ENCODE measurements at places on chromosomes 5 and 9.

DNA sequence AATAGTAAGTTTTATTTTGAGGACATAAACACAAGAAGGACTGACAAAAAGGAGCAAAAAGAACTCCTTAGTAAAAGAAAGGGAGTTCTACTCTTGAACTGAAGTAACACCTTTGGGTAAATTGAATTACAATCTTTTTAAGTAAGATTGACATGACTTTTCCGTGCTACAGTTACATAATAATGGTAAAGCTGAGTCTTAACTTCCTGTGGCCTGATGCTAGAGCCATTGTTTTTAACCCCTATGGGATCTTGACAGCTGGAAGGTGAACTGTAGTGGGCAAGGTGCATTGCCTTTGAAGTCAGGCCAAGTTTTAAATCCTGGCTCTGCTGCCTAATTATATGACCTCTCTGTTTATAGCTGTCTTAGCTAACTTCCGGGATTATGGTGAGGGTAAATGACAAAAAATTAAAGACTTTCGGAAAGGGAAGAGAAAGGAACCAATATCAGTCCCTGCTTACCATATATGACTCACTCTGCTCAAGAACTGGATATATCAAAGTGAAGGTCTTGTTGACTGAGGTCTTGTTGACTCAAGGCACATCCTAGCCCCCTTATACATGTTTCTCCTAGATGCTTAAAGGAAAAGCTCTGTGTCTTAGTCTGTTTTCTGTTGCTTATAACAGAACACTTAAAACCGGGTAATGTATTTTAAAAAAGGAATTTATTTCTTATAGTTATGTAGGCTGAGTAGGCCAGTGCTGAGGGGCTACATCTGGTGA lies 6.8 kb downstream of the HSD17B4 start:
- DNase-seq, result no peak

DNA sequence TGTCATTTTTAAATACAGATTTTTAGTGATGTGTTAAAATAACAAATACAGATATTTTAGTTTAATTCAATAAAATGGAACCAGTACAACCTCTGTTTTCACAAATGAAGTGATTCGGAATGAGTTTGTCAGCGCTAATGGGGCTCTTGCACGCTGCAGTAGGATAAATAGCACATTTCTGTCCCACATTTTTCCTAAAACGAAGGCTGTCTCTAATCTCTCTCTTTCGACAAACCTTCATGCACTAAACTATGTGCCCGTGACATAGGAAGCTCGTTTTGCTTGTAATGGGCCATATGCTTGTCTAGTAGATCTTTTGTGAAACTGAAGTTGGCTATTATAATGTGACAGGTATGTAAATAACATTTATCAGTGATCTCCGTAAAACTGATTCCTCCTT lies 100.5 kb downstream of the INIP start:
- DNase-seq, result no peak

- no peak for DNase-seq
Measured at GRCh38 chr5:134784241-134784920, 25.8 kb downstream of the DDX46 start.

DNA sequence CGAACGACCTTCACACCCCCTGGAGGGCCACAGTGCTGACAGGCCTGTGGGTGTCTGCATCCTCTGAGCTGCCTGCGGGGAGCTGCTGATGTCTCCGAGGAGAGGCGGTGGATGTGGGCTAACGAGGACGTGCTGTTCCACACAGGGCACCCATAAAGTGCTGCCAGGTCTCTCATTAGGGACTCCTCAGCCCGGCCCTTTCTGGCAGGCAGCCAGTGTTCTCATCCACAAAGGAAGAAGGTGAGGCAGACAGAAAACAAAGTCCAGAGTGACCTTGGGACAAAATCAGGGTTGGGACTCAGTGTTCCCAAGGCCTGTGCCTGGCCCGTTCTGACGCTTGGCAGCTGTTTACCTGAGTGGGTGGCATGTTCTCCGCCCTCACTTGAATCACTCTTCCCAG lies 29.3 kb downstream of the CARTPT start:
- DNase-seq, result no peak

- no peak for DNase-seq
Measured at GRCh38 chr9:131833906-131834305, 94.0 kb upstream of the RAPGEF1 start.

- no peak for DNase-seq
Measured at GRCh38 chr5:11385251-11385900, 518.9 kb downstream of the CTNND2 start.

DNA sequence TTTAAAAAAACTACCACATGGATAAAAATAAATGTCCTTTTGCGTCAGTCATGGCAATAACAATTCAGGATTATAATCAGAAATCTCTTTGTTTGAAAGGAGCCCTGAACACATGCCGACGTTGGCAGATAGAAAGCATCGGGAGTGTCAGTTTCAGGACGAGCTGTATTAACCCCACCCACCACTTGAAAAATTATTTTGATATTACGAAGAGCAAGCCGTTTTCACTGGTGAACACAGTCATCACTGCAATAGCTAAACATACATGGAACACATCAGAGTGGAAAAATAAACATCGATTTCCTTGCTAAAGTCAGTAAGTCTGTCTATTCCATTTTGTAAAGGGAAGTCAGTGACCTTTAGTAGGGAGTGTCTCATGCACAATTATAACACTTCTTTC lies 266.4 kb upstream of the FBXL7 start:
- DNase-seq, result no peak

GRCh38 chr9:99433555-99433954 lies 211.5 kb downstream of the SEC61B start:
- peak; percentile 40 for DNase-seq

GRCh38 chr5:11797132-11797531 lies 107.1 kb downstream of the CTNND2 start:
- DNase-seq, result no peak

- no peak for DNase-seq
Measured at GRCh38 chr9:123251324-123251723, 17.1 kb downstream of the STRBP start.

- DNase-seq, result no peak
Measured at GRCh38 chr9:133359399-133360175, 3.2 kb downstream of the SURF2 start.

DNA sequence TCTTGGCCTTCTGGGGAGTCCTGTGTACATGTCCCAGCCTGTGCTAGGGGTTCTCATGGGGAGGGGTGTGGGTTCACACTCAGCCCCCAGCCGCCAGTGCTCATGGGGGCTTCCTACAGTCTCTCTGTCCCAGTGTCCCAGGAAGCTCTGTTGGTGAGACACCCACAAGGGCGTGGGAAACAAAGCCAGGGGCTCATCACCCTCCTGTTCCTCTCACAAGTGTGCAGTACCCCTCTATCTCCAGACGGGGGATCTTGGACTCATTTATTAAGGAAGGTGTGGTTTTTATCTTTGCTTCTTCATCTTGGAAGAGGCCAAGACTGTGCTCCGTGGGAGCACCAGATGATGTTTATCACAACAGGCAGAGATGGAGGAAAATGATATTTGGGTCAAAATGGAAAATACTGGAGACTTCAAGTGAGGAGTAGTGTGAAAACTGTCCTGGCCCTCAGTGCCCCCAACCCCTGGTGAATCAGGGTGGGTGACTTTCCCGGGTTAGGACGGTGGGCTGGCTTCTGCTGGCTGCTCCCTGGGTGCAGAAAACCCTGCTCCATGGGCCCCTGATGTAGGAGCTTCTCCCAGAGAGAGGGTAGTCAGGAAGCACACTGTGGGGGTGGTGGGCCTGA lies 15.2 kb downstream of the TMEM171 start:
- no peak for DNase-seq

GRCh38 chr5:87074072-87074471 lies 193.6 kb upstream of the RASA1 start:
- DNase-seq, result no peak

GRCh38 chr5:124936626-124936933 lies 190.1 kb upstream of the ZNF608 start:
- no peak for DNase-seq

- no peak for DNase-seq
Measured at GRCh38 chr5:135039271-135040033, 5.4 kb upstream of the PITX1 start.

DNA sequence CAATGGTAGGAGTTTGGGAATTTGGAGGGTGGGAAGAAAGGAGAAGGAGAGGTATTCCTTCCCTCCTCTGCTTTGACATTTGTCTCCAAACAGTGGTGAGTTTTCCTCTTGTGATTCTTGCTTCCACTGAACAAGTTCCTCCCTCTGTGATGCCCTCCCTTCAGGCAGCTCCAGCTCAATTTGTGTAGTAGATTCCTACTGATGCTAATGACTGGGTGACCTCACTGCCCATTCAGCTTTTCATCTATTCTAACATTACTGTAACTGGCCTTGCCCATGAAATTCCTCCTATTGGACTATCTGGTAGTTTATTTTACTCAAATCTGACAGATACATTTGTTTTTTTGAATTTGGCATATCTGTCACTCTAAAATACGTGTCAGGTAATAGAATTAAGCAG lies 121.4 kb downstream of the NFIB start:
- no peak for DNase-seq

GRCh38 chr9:107750741-107751566 lies 261.4 kb upstream of the KLF4 start:
- no peak for DNase-seq

- DNase-seq, result no peak
Measured at GRCh38 chr5:104942735-104943134, 1380.1 kb upstream of the NUDT12 start.

DNA sequence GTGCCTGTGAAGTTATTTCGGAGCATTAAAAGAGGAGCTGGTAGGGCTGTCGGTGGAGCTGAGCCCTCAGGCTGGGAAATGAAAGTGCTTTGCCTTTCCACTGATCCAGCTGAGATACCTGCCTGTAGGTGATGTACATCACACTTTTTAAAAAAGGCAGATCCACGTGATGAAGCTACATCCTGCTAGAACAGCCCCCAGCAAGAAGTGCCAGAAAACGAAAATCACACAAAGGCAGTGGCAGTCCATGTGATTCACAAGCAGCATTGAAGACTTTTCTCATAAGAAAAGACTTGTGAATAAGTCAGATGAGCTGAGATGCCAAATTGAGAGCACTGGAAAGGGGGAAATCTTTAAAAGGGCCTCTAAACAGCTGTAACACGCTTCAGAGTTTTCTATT lies 765.1 kb downstream of the PTPRD start:
- DNase-seq, result no peak

DNA sequence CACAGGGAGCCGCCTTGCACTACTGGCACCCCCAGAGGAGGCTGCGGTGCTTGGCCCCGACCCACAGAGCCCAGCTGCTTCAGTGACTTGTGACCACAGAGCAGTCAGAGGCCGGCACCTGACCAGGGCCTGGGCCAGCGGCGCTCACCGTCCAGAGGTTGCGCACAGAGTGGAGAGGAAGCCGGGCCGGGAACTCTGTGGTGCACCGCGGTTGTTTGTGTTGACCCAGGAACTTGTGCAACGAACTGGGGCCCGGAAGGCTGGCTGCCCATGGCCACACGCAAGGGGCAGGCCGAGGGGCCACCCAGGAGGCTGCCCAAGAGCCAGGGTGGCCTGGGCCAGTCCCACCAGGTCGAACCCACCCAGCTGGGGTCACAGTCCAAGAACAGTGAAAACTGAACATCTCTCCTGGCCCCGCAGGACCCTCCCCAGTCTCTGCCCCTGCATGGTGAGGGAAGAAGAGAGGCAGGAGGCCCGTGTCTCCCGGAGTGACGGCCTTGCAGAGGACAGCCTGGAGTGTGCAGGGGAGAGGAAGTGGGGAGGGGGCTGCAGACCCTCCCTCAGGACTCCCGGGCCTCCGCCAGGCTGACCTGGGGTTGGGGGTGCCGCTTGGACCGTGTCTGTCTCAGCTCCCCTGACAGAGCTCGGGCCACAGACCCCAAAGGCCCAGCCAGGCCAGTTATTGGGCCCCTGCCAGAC lies 42.8 kb upstream of the EGFL7 start:
- DNase-seq, result no peak

- no peak for DNase-seq
Measured at GRCh38 chr5:96133341-96134079, 171.9 kb upstream of the ELL2 start.

DNA sequence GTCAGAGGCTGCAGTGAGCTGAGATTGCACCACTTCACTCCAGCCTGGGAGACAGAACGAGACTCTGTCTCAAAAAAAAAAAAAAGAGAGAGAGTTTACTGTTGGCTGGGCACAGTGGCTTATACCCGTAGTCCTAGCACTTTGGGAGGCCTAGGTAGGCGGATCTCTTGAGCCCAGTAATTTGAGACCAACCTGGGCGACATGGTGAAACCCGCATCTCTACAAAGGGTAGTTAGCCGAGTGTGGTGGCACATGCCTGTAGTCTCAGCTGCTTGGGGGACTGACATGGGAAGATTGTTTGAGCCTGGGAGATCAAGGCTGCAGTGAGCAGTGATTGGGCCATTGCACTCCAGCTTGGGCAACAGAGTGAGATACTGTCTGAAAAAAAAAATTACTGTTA lies 12.6 kb downstream of the HABP4 start:
- DNase-seq, result no peak

- DNase-seq, result no peak
Measured at GRCh38 chr5:42422656-42423280, 471 bp upstream of the GHR start.

DNA sequence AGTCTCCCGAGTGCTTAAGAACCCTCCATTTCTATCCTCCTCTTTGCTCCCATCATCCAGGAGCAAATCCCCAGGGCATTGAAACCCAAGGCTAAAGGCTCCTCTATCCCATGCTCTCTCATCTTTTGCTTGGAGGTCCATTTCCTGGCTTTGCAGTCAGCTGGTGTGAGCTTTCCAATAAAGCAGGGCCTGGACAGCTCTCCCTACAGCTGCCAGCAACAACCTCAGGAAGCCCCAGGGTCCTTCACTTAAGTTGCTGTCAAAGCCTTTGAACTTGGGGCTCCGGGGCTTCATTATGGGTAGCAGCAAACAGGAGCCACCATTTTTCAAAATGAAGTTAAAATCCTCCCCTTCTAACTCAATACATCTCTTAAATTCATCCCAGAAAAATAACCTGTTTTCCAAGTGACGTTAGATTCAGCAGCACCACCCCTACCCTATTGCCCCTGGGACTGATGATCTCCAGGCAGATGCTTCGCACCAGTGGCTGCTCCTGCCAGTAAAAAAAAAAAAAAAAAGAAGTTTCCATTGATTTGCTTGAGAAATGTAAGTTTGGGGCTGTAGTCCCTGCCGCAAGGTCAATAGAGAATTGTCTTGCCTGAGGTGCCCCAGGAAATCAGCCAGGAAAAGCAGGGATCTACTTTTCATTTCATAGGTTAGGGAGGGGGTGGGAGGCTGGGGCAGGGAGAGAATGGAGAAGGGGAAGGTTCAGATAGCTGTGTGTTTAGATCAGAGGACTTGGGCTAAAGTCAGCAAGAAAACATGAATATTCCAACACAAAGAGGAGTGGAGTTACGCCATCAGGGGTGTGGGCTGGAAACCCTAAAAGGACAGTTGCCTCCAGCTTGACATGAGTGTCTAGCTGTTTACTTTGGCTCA lies 83.8 kb upstream of the IL6ST start:
- DNase-seq, result no peak

DNA sequence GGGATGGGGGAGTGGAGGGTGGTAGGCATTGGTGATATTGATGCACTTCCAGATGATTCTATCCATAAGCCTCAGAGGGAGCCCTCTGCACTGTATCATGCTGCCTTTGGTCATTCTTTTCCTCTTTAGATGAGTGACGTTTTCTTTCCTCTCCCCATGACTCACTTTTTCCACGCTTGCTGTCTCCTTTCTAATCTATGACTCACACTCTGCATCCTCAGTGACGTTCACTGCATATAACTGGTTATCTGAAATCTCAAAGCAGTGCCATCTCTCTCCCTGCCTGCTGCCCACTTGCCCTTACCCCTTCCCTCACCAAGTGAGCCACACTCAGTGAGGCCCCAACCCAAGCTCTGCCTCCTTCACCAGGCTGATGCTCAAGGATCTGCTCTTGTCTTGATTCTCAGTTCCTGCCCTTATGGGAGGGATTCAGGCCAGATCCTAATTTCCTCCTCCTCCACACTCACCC lies 31.6 kb downstream of the PTGS1 start:
- no peak for DNase-seq

- no peak for DNase-seq
Measured at GRCh38 chr9:1238407-1238806, 188.2 kb downstream of the DMRT2 start.

Measured in AML-193 (cell line).